ENCODE measurements at places on chromosomes 5 and 9.

GRCh38 chr5:137564398-137564961 lies 65.4 kb upstream of the SPOCK1 start:
- no peak for DNase-seq

- no peak for DNase-seq
These were observed 80.3 kb downstream of the RXRA start for GRCh38 chr9:134406366-134407120.

DNA sequence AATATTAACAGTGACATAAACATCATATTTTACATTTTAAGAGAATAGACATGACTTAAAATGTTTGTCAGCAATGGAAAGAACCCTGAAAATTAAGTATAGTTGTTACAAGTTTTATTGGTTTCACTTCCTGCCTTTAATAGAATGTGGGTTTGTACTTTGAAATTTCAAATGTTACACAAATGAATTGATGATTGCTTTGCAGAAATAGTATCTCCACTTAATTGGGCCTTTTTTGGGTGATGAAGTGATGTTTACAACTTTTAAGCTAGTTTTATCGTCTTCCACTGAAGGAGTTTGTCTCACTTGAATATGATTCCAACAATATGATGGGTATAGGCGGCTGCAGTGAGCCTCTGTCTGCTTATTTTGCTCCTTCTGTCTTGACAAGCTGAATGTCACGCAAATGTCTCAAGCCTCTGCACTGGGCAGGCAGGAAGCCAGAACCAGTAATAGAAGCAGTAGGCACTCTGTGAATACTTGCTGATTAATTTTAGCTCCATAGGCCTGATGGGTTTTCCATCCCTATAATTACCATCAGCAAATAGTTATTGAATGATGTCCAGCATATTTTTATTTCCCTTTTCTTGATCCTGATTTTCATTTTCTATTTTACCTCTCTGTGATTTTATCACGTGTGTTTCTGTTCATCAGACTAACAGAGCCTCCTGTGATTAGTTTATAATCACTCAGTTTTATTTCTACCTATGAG lies 10.6 kb upstream of the NR3C1 start:
- DNase-seq: no peak

GRCh38 chr9:129235041-129235930 lies 57.2 kb upstream of the IER5L start:
- no peak for DNase-seq

DNA sequence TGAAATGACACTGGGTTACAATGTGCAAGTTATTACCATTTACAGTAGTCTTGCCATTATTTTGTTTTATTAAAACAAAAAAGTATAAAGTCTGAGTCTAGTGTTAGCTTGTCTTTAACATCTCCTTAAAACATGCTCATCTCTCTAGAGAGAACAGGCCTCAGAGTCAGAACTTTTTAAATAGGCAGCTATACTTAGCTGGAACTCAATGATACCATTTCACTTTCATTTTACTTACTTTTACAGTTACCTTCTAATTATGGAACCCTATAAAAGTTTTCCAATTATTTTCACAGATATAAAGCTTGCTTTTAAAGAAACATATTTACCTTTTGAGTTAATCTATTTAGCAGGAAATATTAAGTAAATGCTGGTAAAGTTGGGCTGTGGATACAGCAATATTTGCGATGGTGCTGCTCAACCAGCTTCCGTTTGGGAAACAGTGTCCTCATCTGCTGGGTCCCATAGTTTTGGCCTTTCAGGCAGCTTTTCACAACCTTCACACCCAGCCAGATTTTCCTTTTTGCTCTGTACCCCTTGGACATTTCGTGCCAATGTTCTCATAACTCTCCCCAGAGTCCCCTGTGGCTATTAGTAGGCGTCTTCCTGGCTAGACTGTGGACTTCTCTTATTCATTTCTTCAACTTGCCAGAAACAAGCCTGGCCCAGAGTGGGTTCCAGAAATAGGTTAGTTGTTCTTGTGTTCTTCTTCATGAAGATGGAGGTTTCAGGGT lies 36.3 kb upstream of the UBTD2 start:
- no peak for DNase-seq

DNA sequence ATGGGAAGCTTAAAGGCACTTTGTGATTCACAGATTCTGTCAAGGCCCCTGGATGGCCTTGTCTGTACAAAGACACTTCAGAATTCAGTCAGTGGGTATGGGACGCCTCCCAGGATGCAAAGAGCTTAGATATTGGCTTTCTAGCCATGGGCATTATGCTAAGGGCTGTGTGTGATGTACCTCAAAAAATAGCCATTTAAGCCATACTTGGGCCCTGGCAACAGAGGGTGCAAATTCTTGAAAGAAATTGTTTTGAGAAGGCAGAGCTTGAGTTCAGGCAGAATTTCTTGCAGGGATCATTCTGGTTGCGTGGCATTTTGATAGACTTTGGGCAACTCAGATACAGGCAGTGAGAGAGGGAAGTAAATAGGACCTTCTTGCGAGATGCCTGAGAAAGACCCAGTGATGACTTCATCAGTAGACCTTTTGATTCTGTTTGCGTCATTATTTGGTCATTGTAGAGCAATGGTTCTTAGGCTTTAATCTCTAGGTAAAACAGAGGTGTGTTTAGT lies 3.9 kb downstream of the CYFIP2 start:
- DNase-seq: no peak

DNA sequence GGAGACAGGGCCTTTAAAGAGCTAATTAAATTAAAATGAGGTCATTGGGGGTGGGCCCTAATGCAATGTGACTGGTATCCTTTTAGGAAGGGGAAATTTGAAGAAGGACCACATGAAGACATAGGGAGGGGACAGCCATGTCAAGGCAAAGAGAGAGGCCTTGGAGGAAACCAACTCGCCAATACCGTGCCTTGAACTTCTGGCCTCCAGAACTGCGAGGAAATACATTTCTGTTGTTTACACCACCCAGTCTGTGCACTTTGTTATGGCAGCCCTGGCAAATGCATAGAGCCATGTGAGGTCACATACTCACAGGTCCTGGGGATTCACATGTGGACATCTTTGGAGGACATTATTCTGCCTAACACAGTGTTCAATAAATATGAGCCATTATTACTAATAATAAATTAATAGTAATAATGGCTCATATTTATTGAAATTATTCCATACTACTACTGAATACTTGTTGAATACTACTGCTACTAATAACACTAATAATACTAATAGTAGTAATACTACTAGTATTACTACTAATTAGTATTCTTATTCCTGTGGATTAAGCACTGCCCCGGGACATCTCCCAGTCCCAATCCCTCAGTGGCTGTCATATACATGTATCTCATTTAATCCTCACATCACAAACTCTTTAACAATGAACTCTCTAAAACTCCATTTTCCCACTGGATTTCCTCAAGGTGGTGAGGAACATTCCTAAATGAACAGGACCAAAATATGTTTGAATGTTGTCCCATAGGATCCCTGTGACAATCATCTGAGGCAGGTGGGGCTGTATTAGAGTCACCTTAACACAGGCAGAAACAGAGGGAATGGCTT lies 8.4 kb downstream of the TRAF1 start:
- no peak for DNase-seq

GRCh38 chr9:135272608-135273007 lies 185.1 kb downstream of the OLFM1 start:
- no peak for DNase-seq

DNA sequence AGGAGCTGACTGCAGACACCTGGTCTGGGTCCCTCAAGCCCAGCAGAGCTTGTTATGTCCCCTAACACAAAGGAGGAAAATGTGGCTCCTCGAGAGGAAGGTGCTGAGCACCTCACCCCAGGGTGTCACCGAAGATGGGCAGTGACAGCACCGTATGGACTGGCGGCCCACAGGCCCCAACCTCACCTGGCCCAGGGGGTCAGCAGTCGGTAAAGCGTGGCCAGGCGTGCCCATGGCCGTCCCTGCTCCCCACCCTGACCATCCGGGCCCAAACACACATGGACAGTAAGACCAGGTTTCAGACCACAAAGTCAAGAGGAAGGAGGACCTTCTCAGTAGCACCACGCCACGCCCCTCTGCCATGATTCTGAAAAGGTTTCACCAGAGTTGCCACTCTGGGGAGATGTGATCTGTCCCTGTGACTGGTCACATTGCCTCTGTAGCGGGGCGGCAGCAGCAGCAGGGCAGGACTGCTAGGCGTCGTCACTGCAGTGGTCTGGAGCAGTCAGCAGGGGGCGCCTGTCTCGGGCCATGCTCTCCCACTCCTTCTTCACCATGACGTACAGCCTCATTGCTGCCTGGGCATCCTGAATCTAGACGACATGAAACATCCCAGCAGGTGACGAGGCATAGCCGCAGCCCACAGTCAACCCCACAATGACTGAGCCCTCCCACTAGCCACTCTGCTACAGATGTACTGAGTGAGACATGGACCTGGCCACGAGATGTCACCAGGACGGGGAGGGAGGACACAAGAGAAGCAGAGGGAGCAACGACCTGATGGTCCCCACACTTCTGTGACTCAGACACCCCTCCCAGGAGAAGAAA lies 11.1 kb downstream of the REXO4 start:
- DNase-seq: peak; percentile 25

GRCh38 chr5:89457411-89458331 lies 574.7 kb upstream of the MEF2C start:
- peak; percentile 27 for DNase-seq

All from AG09319 (cell line).